ENCODE measurements at places on chromosomes 1 and 21.

GRCh38 chr1:210769473-210769872 lies 364.5 kb downstream of the KCNH1 start:
- DNase-seq, result no peak

- no peak for DNase-seq
Observed at GRCh38 chr1:50981741-50982140, 11.7 kb downstream of the CDKN2C start.

DNA sequence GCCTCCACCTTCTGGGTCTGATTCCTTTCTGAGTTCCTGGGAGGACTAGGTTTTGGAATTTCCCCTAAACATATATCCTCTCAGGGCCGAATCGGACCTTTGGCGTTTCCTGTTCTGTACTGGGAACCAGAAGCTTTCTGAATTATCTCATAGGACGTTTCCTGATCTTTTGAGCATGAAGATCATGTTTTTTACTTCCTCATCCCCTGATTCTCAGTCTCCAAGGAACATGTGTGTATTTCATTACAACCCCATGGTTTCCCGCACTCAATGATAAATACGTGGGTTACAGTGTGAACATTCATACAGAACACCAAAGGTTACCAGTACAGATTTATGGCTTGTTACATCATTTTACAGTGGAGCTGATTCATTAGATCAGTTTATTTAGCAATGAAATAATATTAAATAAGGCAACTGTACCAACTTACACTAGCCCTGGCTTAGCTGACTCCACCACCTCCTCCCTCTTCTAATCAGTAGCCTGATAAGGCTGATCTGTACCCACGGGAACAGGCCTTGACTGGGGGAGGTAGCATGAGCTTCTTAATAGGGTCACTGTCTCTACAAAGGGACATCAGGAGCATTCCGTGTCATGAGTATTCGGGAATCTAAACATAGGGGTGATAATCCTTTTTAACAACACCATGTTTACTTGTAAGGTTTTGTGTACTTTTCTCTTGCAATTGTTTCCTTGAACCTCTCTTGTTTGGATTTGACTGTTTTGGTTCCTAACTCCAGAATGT lies 57.8 kb upstream of the ERRFI1 start:
- no peak for DNase-seq

DNA sequence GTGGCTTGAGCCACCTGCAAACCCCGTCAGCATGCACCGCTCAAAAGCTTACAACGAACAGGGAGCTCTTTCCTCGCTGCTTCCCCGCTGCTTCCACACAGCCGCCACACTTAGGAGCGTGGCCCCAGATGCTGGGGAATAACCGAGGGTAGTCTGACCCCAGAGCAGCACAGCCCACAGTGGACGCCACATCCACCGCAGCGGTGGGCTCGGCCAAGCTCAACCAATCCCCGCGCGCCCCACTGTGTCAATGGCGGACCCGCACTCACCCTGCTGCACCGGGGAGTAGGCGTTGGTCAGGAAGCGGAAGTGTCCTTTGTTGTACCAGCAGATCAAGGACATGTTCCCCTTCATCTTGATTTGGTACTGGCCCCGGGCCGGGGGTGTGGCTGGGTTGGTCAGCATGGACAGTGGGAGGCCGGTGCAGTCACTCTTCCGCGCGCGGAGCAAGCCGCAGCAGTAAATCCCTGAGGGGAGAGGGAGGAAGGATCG lies 93.5 kb downstream of the PGBD5 start:
- peak; percentile 71 for DNase-seq

- DNase-seq, result no peak
Observed at GRCh38 chr1:188350104-188350503, 1521.4 kb downstream of the PLA2G4A start.

- no peak for DNase-seq
Observed at GRCh38 chr21:26572076-26572701, 897 bp downstream of the CYYR1 start.

DNA sequence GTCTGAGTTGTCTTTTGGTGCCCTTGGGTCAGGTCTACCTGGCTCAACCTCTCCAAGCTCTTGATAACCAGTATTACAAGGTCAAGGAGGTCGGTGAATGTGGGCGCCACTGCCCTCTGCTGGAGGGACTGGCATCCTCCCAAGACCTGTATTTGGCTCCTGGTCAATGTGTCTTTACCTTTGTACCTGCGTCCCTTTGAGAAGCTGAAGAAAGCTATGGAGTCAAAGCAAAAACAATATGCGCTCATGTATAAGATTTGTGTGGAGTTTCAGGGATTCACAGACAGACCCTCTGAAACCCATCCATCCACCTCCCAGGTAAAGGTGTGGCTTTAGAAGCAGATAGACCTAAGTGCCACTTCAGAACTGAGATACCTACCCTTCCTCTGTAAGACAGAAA lies 61.8 kb upstream of the NBL1 start:
- peak; percentile 89 for DNase-seq

GRCh38 chr1:201260236-201260590 lies 23.1 kb upstream of the PKP1 start:
- no peak for DNase-seq

DNA sequence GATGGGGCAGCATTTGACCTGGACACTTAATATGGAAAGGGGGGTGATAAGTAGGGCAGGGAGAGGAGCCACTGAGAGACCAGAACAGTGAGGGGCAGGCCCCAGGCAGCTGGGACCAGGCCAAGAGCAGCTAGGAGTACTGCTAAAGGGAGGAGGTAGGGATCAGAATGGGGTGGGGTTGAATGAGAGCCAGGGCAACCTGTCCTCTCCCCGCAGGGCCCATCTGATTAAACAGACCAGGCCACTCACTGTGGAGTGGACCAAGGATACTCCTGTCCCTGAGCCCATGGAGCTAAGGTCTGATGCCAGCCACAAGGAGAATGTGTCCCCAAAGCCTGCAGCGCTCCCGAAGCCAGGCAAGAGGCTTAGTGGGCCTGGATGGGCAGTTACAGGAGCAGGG lies 2.1 kb downstream of the C1orf167 start:
- DNase-seq, result no peak

DNA sequence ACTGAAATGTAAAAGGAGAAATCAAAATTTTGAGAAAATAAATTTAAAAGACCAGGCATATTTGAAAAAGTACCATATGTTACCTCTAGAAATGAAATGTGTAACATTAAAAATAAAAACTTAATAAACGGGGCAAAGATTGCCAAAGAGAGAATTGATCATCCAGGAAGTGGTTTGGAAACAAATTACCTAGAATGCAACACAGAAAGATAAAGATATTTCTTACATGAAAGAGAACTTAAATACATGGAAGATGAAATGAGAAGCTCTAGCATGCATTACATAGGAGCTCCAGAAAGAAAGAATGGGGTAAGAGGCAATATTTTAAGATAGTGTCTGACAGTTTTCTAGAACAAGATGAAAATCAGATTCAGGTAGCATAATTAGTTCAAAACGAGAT lies 235.9 kb upstream of the IRF2BP2 start:
- no peak for DNase-seq

- peak; percentile 80 for DNase-seq
Observed at GRCh38 chr1:938088-938683, 14.5 kb downstream of the SAMD11 start.

GRCh38 chr1:99669821-99670220 lies 23.9 kb downstream of the PALMD start:
- DNase-seq, result no peak

GRCh38 chr1:177525176-177525575 lies 354.4 kb downstream of the BRINP2 start:
- no peak for DNase-seq

GRCh38 chr1:83978056-83978455 lies 20.9 kb downstream of the TTLL7 start:
- DNase-seq, result no peak

DNA sequence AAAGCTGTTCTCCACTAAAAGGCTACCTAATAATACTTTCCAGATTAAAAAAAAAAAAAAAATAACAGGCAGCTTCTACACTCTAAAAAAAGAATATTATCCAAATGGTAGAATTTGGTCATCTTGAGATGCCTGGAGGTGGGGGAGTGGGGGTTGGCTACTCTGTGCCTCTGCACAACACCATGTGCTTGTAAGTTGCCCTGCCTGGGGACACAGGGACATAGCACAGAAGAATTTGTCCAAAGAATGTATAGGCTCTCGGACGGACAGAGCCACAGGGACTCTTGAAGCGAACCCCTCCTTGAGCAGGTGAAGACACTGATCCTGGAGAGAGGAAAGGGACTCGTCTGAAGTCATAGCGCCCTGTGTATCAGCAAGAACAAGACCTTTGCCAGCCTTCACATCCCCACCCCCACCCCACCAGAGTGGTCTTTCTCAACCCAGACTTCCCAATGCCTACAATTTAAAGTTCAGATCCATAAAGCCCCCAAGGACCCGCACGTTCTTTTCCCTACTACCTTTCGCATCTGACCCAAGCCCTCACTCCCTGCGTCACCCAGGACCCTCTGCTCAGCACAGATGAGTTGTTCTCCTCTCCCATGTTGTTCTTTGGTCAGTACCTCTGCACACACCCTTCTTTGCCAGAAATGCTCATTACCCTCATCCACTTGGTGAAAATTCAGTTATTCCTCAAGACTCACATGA lies 72.6 kb downstream of the LGR6 start:
- peak; percentile 31 for DNase-seq

GRCh38 chr1:155827450-155827849 lies 29.6 kb downstream of the GON4L start:
- no peak for DNase-seq

DNA sequence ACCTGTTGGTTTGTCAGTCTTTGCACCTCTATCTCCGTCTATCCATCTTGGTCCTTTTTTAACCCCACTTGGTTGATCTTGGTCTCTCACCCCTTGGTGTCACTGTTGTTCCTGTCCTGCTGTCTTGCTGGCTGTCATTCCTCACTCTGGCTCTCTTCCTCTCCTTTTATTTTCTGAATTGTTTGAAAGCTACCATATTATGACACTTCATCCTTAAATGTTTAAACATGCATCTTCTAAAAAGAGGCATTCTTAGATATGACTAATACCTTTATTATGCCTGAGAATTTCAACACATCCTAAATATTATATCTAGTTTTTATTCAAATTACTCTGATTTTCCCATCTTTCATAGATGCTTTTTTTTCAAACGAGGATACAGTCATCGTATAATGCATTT lies 37.0 kb downstream of the BACH1 start:
- no peak for DNase-seq

- no peak for DNase-seq
Observed at GRCh38 chr21:30200000-30200399, 15.9 kb downstream of the CLDN8 start.

GRCh38 chr21:35005560-35006224 lies 43.4 kb downstream of the RUNX1 start:
- no peak for DNase-seq

GRCh38 chr1:208437401-208437800 lies 193.2 kb upstream of the PLXNA2 start:
- no peak for DNase-seq

DNA sequence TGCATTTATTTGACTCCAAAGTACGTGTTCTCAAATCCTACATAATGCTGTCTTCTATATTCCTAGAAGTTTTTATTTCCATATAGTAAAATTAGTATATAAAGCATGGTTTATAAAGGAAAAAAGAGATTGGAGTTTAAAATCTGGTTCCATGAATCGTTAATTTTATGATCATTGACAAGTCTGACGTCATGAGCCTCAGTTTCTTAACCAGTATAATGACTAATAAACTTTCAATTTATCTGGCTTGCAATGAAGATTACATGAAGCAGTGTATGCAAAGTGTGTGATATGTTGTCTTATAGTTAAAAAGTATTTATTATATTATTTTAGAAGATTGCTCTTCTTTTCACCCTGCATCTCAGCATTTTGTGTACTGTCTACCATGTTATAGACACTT lies 421.4 kb upstream of the LRRC7 start:
- DNase-seq, result no peak

DNA sequence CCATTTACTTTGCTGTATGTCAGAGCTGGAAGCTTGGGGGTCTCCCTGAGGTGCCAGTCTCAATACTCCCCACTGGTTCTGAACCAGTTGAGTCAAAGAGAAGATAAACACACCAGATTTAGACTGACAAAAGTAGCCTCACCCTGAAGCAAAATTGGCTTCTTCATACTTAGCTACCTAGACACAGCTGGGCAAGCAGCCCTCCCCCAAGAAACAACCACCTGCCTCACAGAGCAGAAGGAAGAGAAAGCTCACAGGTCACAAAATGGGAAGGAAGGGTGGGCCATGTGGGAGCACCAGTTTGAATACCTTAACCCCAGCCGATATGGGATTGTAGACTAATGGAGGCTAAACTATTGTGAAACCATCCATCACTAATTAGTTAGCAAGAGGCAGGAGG lies 24.6 kb upstream of the MYSM1 start:
- DNase-seq, result no peak

GRCh38 chr1:37424523-37424922 lies 49.9 kb upstream of the ZC3H12A start:
- no peak for DNase-seq

GRCh38 chr1:153572569-153573015 lies 6.9 kb upstream of the S100A2 start:
- DNase-seq, result peak; percentile 85

DNA sequence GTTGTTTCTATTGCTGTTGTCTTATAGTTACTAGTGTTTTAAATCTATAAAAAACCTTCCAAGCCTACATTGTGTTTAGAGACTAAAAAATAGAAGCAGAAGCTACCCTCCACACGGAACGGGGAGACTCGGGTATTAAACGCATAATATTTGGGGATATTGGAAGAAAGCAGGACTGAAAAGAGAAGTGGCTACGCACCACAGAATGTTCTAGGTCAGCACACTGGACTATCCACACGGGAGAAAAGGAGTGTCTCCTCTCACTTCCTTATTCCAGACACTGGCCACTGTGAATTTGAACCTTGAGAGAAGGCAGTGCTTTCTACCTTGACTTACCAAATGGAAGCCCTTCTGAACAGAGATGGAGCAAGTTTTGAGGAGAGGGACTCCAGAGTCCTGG lies 1.0 kb upstream of the OR10J4 start:
- no peak for DNase-seq

DNA sequence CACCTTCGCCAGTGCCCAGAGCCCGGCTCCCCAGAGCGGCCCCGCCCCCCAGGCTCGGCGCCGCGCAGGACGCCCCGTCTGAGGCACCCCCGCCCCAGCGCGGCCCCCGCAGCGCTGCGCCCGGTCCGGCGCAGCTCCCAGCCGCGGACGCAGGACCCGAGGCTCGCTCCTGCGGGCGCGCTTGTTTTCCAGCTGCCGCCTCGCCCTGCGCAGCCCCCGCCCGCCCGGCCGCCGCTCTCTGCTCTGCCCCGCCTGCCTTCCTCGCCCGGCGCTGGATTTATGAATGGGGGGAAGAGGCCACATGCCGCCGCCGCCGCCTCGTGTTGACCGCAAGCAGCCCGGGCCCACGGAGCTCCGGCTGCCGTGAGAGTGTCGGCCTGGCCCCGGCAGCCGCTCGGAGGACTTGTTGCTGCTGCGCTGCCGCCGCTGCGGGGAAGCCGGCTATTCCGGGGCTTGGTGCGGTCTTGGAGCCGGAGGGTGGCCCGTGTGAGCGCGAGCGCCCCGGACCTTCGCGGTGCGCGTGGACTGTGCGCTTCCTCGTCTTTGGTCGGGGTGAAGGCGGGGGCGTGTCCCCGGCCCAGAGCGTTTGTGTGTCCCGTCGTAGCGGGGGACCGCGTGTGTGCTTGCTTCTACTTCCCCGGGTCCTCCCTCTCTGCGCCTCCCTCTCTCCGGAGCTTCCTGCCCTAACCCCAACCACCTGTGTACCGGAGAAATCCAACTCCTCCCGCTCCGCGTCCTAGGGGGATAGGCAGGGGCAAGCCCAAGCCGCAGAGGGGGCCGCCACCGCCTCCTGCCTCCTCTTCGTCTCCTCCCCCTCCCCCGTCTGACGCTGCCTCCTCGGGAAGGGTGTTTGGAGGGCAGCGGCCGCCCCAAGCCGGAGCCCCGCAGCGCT lies 736 bp downstream of the KCNC4 start:
- peak; percentile 71 for DNase-seq

- DNase-seq, result no peak
Observed at GRCh38 chr21:25891596-25891995, 156.8 kb downstream of the GABPA start.

All from islet precursor cell (in vitro differentiated cells).